ENCODE measurements at places on chromosomes 16 and 17. TPM values are rescaled to one million over a fixed set of nuclear protein-coding genes. Genes with fewer than 3 reads are reported as not detected.

The FNDC8 gene
- not detected for polyA plus RNA-seq

The KRTAP2-3 gene
- not detected for polyA plus RNA-seq

The MYO15B gene
- polyA plus RNA-seq: 10.2 TPM

The CRHR1 gene
- polyA plus RNA-seq: not detected

The NLRC3 gene
- 0.84 TPM for polyA plus RNA-seq

The SSTR5 gene
- 0.52 TPM for polyA plus RNA-seq

The CDR2L gene
- 22.2 TPM for polyA plus RNA-seq

The IKZF3 gene
- polyA plus RNA-seq: not detected

The RBBP6 gene
- 13.9 TPM for polyA plus RNA-seq

The C17orf78 gene
- not detected for polyA plus RNA-seq

The BRICD5 gene
- polyA plus RNA-seq: 5.6 TPM

The DOC2B gene
- 0.22 TPM for polyA plus RNA-seq

The C17orf67 gene
- polyA plus RNA-seq: 1.9 TPM

The KRTAP2-2 gene
- polyA plus RNA-seq: not detected

The KRTAP4-4 gene
- polyA plus RNA-seq: not detected

The PHKB gene
- polyA plus RNA-seq: 30.1 TPM

The TM4SF5 gene
- polyA plus RNA-seq: not detected

The KRTAP9-2 gene
- not detected for polyA plus RNA-seq

The STX1B gene
- polyA plus RNA-seq: 0.21 TPM

The KRT20 gene
- not detected for polyA plus RNA-seq

The TEX14 gene
- 0.02 TPM for polyA plus RNA-seq

The CACNG4 gene
- not detected for polyA plus RNA-seq

The KRT28 gene
- polyA plus RNA-seq: not detected

The METTL16 gene
- polyA plus RNA-seq: 8.4 TPM

The CHRNE gene
- 1.3 TPM for polyA plus RNA-seq

The HBZ gene
- not detected for polyA plus RNA-seq

The KRT23 gene
- polyA plus RNA-seq: not detected

The TBC1D3C gene
- polyA plus RNA-seq: not detected

The ENKD1 gene
- polyA plus RNA-seq: 16.7 TPM

The MBTPS1 gene
- 82.3 TPM for polyA plus RNA-seq

The SETD1A gene
- polyA plus RNA-seq: 3.5 TPM

The CD7 gene
- not detected for polyA plus RNA-seq

The NPIPB6 gene
- polyA plus RNA-seq: not detected

The TMEM204 gene
- 68.8 TPM for polyA plus RNA-seq

The KRT27 gene
- polyA plus RNA-seq: not detected

The DHX8 gene
- polyA plus RNA-seq: 34.9 TPM

The NHERF2 gene
- 65.2 TPM for polyA plus RNA-seq

The KRTAP2-1 gene
- polyA plus RNA-seq: not detected

The ANKFN1 gene
- polyA plus RNA-seq: 0.15 TPM

The KCNG4 gene
- polyA plus RNA-seq: not detected

The KRT39 gene
- polyA plus RNA-seq: not detected

The TBX6 gene
- polyA plus RNA-seq: 0.40 TPM
